ENCODE measurements at places on chromosomes 1 and 21. TPM values are rescaled to one million over a fixed set of nuclear protein-coding genes. Genes with fewer than 3 reads are reported as not detected.

Gene SUSD4
- not detected for total RNA-seq

Gene HES3
- not detected for total RNA-seq

Gene KCNQ4
- total RNA-seq, result 14.5 TPM

- no peak overlapping the region for H3K4me3 ChIP-seq
- no peaks in the 10 kb centered on the region for H3K27me3 ChIP-seq
- no peaks in the 10 kb centered on the region for H3K36me3 ChIP-seq
- H3K27ac ChIP-seq, result no peak overlapping the region
These were observed 78.9 kb upstream of the F3 start for GRCh38 chr1:94620345-94621031.

GRCh38 chr1:4322881-4323280 lies 331.5 kb upstream of the AJAP1 start:
- no peaks in the 10 kb centered on the region for H3K36me3 ChIP-seq
- H3K4me1 ChIP-seq, result no peaks in the 10 kb centered on the region
- DNase-seq, result no peak
- H3K27ac ChIP-seq, result no peak overlapping the region

DNA sequence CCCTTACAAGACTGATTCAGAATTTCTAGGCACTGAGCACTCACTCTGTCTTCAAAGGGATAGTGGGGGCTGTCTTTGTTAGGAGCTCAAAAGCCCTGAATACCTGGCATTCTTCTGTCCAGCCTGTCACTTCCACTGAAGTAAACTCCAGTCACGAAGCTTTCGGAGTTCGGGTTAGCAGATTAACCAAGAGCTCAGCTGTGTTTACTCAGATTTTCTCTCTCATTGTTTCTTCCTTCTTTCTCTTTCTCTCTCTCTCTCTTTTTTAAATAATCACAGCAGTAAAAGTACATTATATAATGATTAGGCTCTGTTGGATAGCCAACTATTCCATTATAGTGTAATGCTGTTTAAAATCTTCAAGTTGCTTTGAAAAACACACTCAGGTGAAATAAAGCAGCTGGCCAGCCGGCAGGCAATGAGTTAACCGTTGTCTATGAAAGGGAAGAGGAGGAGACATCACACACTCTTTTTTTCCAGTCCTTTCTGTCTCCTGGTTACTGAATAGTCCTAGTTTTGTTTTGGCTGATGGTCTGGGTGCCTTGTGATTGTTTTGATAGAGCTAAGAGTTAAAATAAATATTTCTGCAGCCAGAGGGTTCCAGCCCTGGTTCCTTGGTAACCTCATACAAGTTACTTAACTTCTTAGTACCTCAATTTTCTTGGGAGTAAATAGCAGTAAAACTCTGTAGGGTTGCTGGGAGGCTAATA lies 89.8 kb downstream of the ADSS2 start:
- no peak overlapping the region for H3K4me3 ChIP-seq
- no peaks in the 10 kb centered on the region for H3K27me3 ChIP-seq
- H3K4me1 ChIP-seq, result no peaks in the 10 kb centered on the region
- H3K36me3 ChIP-seq, result no peaks in the 10 kb centered on the region

Gene OR6N1
- not detected for total RNA-seq

DNA sequence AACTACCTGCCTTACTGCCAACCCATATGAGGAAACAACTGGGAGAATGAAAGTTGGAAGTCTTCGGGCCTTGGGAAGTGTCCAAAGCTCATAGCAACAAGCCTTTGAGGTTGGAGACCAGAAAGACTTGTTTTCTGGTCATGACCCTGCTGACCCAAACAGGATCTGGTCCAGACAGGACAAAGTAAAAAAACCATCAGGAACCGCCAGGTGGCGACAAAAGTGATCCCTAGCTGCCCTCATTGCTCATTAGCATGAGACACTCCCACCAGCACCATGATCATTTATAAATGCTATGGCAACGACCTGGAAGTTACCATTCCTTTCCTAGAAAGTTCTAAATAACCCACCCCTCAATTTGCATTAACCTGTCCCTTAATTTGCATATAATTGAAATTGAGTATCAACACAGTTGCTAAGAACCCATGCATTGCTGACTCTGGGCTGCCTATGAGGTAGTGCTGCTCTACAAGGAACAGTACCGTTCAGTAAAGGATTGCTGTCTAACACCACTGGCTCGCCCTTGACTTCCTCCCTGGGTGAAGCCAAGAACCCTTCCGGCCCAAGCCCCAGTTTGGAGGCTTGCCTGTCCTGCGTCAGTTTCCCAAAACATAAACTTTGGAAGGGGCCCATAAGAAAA lies 89.0 kb downstream of the URB2 start:
- H3K27me3 ChIP-seq, result no peaks in the 10 kb centered on the region
- DNase-seq, result no peak
- H3K4me3 ChIP-seq, result no peak overlapping the region
- no peak overlapping the region for H3K27ac ChIP-seq

GRCh38 chr1:245606157-245606725 lies 451.5 kb downstream of the KIF26B start:
- no peak overlapping the region for H3K27ac ChIP-seq
- H3K4me3 ChIP-seq, result no peak overlapping the region
- no peaks in the 10 kb centered on the region for H3K36me3 ChIP-seq
- no peaks in the 10 kb centered on the region for H3K27me3 ChIP-seq
- no peaks in the 10 kb centered on the region for H3K4me1 ChIP-seq
- no peak for DNase-seq

DNA sequence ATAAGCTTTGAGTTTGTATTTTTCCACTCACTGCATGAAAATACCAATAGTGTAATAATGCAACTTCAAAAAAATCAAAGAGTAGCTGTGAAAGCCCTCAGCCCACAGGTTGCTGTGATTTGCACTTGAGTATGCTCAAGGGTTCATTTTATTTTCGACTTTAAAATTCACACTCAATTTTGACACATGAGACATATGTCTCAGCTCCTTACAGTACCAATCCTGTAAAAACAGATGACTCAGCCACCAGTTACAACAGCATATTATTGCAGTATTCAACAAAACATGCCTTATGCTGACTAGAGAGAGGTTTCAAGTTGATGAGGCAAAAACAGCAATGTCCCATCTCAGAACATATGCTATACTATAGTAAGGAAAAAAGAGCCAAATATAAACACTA lies 66.1 kb downstream of the CYYR1 start:
- H3K4me3 ChIP-seq, result no peak overlapping the region
- H3K27me3 ChIP-seq, result no peaks in the 10 kb centered on the region
- H3K36me3 ChIP-seq, result no peaks in the 10 kb centered on the region
- no peak overlapping the region for H3K27ac ChIP-seq
- H3K4me1 ChIP-seq, result no peaks in the 10 kb centered on the region

- H3K27ac ChIP-seq, result no peak overlapping the region
- H3K4me3 ChIP-seq, result no peak overlapping the region
- no peaks in the 10 kb centered on the region for H3K36me3 ChIP-seq
- DNase-seq, result no peak
- no peaks in the 10 kb centered on the region for H3K27me3 ChIP-seq
These were observed 186.6 kb downstream of the GRIK3 start for GRCh38 chr1:36847761-36848160.
